ENCODE measurements at places on chromosomes 2 and 18.

- no peak for DNase-seq
These were observed 216.4 kb upstream of the OSR1 start for GRCh38 chr2:19574778-19575260.

GRCh38 chr2:5720426-5720825 lies 28.2 kb downstream of the SOX11 start:
- DNase-seq: no peak

DNA sequence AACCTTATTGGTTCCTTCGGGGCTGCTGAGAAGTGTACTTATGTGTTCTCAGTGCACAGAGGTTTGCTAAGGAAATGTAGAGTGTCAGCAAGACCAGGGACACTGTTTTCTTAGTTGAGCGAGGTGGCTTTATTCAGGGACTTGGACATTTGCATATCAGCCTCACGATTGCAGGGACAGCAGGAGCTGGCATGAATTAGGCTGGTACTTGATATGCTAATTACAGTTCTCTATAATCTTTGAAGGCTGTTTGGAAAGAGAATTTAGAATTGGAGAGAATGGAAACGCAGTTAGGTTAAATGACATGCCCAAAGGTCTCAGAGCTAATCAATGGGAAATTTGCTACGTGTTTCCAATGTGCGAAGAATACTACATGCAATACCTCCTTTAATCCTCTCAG lies 18.7 kb upstream of the MTCL1 start:
- no peak for DNase-seq

- DNase-seq: no peak
These were observed 845 bp upstream of the MYCN start for GRCh38 chr2:15939556-15939853.

- no peak for DNase-seq
These were observed 108.2 kb upstream of the STK17B start for GRCh38 chr2:196279541-196279940.

DNA sequence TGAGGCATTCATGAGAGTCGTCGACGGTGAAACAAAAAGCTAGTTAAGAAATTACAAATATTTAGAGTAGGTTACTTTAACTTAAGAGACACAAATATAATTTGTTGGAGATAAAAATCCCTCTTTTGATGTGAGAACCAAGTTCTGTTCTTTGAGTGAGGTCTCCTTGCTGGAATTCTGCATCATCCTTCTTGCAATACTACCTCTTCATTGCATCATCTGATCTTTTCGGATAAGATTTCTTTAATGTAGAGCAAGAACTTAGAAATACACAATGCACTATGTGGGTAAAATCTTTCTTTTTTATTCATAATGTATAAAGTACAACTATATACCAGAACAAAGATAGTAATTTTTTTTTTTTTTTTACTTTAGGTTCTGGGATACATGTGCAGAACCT lies 118.4 kb downstream of the ARL4C start:
- DNase-seq: no peak
